ENCODE measurements at places on chromosomes 11 and 22. TPM values are rescaled to one million over a fixed set of nuclear protein-coding genes. Genes with fewer than 3 reads are reported as not detected.

Gene DGCR6
- polyA plus RNA-seq = 8.9 TPM

Gene OR52H1
- not detected for polyA plus RNA-seq

Gene FUT4
- 1.1 TPM for polyA plus RNA-seq

Gene CECR2
- polyA plus RNA-seq = 2.1 TPM

Gene MIOX
- polyA plus RNA-seq = not detected

Gene PNPLA3
- 4.5 TPM for polyA plus RNA-seq

Gene MRE11
- 4.3 TPM for polyA plus RNA-seq

Gene LUZP2
- 15.5 TPM for polyA plus RNA-seq

Measured in neural cell (in vitro differentiated cells).